RPMI8226 (cell line): ENCODE measurements at places on chromosomes 12 and 14.
A peak's percentile ranks its signal among the peaks of the same experiment; 100 is the strongest.

- DNase-seq: no peak
Observed at GRCh38 chr14:58752289-58752688, 114.5 kb downstream of the DACT1 start.

GRCh38 chr14:92728759-92729364 is 19.6 kb downstream of the LGMN start:
- peak; percentile 77 for DNase-seq

DNA sequence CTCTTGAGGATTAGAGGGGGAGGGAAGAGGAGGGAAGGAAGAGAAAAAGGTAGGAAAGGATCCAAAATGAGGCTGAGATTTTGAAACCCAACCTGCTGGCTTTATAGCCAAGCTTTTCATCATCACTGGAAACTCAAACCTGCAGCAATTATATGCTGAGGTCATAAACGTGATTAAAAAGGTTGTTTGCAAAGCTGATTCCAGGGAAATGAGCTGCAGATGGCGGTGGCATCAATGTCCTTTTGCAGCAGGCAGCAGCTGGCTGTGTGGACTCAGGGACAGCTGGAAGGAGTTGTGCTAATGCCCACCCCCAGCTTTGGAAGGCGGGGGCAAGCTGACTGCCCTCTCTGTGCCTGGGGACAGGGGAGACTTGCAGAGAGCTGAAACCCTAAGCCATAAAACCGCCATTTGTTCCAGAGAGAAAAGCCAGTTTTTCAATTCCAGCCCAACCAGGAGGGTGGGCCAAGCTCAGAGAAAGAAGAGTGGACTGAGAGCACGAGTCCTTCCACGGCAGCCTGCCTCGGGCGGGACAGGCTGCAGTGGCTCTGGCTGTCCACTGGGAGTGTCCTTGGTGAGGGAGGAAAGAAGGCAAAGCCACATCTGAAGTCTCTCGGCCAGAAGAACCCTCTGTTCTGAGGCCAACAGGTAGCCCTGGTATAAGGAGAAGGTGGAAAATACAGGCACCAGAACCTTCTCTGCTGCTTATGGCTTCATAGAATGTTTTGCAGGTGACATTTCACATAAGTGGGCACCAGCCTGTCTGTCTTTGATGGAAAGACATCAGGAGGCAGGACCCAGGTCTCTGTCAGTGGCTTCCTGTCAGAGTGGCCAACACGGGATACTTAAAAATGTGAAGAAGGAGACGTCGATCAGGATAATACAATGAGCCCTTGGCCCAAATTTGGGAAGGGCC is 90.7 kb downstream of the SINHCAF start:
- peak; percentile 69 for DNase-seq

DNA sequence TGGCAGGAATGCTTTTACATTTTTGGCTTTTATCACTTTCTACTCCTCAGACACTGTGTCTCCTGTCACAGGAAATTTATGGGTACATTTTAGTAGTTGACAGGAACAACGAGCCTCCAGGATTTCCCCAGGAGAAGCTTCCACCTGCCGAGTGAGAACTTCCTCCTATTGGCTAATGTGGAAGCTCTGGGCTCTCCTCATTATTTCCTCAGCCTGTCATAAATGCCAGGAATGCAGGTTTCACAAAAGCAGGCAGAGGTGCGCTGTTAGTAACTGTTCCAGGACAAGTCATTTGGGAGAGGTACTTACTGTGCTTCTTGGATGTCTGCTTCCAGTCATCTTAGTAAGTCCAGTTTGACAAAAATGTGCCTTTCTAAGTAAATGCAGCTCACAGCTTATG is 19.1 kb upstream of the DCP1B start:
- no peak for DNase-seq

DNA sequence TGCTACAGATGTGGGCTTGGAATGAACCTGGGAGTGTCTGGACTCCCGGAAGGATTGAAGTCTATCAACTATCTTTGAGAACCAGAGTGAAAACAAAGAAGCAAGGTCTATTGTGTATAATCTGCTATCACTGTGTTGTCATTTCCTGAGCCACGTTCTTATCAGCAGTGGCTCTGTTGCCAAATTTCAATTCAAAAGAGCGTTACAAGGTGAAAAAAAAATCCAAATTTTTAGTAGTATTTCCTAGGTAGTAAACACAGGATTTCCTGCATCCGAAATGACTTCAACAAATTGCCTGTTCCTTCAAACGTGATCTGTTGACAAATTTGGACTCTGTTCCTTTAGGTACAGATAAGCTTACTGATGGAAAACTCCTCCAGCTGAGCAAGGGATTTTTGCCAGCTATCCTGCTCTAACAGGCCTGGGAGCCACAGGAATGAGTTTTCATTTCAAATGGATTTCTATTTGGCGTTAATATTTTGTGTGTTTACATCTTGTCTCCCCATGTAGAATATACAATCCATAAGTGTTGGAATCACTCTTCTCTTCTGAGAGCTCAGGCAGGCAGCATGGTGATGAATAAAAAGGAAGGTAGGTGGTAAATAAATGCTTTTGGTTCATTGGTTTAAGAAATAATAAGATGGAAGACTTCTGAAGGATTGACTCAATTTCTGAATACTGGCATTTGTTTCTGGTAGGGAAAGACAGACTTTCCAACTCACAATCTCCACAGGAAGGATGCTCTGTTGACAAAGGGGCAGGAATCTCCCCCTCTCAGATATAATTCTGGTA is 58.5 kb downstream of the GPR135 start:
- DNase-seq: no peak

DNA sequence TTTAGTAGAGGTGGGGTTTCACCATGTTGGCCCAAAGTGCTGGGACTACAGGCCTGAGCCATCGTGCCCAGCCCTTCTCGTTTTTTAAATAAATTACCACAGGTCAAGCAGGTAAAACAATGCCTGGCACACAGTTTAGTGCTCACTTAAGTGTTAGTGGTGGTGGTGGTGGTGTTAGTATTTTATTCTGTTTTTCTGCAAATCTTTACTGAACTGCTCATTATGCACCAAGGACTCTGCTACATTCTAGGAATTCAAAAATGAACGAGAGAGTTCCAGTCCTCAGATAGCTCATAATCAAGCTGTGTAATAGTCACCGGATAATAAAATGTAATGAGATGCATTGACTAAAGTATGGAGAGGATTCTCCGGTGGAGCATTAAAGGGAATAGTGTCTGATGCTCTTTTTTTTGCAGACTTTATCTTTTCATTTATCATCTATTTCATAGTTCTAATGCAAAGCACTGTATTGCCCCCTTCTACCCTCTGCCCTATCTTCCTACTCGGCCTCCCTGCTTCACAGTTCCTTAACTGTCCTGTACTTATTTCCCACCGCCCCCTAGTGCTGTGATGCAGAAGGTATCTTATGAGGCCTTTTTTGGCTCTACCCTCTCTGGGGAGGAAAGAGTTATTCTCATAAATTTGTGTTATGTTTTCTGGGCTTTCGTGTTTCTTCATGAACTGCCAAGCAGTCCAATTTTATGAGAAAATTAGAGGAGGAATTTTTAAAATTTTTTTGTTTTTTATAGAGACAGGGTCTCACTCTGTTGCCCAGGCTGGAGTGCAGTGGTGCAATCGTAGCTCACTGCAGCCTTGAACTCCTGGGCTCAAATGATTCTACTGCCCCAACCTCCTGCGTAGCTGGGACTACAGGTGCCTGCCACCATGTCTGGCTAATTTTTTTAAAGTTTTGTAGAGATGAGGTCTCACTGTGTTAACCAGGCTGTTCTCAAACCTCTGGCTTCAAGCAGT is 1.0 kb downstream of the ITFG2 start:
- peak; percentile 82 for DNase-seq

- DNase-seq: no peak
Observed at GRCh38 chr14:92538412-92538985, 24.9 kb downstream of the RIN3 start.

- DNase-seq: no peak
Observed at GRCh38 chr14:88256997-88257950, 65.8 kb downstream of the KCNK10 start.

DNA sequence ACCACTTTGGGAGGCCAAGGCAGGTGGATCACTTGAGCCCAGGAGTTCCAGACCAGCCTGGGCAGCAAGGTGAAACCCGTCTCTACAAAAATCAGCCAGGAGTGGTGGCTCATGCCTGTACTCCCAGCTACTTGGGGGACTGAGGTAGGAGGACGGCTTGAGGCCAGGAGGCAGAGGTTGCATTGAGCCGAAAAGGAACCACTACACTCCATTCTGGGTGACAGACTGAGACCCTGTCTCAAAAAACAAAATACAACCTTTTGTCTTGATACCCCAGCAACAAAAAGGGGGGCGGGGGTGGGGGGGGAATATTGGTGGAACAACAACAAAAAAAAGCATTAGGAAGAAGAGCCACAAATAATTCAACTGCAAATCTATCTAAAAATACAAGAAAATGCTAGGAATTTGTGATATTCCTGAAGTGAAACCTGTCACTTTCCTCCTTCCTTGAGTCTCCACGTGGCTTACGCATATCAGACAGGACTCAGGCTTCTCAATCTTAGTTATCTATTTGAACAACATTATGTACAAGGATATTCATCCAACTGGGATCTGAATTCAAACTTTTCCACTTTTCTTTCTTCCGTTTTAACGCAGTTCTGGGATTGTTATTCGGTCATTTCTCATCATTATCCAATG is 1.3 kb downstream of the R3HDM2 start:
- DNase-seq: no peak

DNA sequence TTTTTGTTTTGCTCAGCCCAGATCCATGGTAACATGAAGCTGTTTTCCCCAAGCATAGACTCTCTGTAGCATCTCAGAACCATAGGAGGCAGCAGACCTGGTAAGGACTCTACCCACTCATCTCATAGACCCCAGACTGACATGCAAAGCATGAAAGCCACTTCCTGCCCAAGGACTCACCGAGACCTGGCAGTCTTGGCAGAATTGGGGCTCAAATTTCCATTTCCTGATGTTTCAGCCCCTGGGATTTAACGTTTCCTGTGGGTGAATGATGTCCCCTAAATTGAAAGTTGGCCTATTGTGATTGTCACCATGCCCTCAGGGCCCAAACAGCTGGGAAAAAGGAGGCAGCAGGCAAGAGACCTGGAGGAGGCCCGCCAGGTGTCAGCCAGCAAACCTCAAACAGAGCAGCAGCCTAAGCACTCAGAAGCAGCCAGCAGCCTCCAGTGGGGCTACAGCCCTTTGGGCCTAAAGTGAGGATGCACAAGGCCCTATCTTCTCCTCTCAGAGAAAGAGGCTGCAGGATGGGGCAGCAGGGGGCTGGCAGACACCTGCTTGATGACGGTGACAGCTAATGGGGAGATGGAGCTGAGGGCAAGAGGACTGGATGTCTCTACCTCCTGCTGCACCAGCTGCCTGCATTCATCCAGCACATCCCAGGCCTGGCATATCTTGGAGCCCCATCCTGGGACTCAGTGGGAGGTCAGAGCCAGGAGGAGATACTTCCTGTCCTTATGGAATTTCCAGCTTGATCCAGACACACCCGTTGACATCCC is 8.5 kb downstream of the KRT85 start:
- no peak for DNase-seq

DNA sequence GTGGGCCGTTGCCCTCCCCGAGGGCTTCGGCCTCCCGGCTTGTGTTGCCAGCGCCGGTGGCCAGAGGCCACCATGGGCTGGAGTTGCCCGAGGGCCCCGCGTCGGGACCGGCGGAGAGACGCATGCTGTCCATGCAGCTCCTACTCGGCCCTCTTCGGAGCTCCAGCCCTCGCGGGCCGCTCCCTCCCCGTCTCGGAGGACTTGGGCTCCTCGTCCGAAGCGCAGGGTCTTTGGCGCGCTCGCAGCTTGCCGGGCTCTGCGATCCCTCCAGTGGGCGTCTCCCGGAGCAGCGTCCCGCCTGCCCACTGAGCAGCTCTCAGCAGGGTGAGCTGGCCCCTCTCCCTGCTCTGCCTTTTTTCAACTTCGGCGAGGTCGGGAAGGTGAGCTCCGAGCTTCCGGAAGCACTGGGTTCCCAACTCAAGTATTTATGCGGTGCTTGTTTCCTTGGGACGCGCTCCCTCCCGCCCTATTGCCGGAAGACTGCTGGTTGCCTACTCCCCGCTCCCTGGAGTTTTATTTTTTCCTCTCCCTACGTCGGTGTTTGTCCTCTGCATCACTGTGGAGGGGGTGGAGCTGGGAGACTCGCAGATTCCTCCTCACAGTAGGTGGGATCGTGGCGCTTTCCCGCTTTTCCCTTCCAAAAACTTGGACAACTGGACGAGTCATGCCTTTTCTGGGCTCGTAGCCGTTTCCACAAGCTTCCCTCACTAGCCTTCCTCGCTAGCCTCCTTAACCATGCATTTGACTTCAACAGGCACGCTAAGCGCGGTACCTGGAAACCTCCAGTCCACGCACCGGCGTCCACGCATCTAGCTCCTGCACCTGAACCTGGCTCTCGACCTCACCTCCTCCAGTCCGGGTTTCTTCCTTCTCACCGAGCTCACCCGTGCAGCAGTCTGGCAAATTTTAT is at the start of gene AVPR1A:
TSS of gene AVPR1A (minus strand) at position 489 of the 910 bp plus-strand sequence. CDS start at position 124, 365 bp downstream.
- DNase-seq: no peak

- DNase-seq: no peak
Observed at GRCh38 chr12:88362439-88362838, 217.8 kb downstream of the KITLG start.

DNA sequence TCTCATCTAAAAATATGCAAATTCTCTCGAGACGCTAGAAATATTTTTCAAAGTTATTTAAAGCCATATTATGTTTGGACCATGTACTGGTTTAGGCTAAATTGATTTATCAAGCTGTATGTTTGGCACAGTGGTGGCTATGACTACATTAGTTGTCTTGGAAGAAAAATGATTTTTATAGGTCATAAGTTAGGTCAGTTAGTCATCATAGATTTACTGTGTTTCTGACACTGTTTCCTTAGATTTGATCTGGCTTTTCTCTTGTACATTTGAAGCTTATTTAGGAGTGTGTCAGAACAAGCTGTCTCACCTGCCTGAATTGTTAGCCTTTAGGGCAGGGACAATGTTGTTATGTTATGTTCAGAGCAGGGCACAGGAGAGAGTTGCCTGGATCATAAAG is 161.1 kb upstream of the FBXO33 start:
- DNase-seq: no peak

GRCh38 chr14:69043596-69044260 is 64.6 kb upstream of the ACTN1 start:
- DNase-seq: no peak

DNA sequence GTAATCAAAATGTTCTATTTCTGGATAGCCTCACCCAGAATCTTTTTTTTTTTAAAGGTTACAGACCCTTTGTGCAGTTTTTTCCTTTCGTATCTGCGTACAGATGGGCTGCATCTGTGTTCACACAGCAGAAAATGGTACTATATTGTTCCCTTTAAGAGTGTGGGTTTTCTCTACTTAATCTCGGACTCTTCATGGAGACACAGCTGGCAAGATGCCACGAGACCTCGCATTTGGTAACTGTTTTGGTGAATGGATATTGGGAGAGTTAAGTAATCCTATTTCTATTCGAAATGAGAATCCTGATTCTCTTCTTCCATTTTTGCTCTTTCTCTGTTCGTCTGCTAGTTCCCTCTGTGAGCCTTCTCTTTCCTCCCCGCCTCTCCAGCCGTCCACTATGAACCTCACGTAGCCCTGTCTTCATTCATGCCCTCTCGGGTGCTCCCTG is 85.7 kb downstream of the SAMD4A start:
- no peak for DNase-seq
